ENCODE measurements at places on chromosomes 4 and X. TPM values are rescaled to one million over a fixed set of nuclear protein-coding genes. Genes with fewer than 3 reads are reported as not detected.

GCNA gene
- 3.0 TPM for total RNA-seq

GIMD1 gene
- not detected for total RNA-seq

DNA sequence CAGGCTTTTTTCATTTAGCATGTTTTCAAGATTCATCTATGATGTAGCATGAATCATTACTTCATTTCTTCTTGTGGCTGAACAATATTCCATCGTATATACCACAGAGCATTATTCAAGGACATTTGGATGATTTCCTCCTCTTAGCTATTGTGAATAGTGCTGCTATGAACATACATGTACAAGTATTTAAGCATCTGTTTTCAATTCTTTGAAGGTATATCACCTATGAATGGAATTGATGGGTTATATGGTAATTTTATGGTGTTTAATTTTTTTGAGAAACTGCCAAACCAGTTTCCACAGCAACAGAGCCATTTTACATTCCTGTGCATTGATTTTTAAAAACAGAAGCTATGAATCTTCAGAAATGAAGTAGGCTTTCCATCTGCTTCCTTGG lies 36.1 kb upstream of the WDR19 start:
- no peak for DNase-seq

GRCh38 chr4:140234697-140235060 lies 80.7 kb upstream of the MAML3 start:
- DNase-seq, result no peak

DNA sequence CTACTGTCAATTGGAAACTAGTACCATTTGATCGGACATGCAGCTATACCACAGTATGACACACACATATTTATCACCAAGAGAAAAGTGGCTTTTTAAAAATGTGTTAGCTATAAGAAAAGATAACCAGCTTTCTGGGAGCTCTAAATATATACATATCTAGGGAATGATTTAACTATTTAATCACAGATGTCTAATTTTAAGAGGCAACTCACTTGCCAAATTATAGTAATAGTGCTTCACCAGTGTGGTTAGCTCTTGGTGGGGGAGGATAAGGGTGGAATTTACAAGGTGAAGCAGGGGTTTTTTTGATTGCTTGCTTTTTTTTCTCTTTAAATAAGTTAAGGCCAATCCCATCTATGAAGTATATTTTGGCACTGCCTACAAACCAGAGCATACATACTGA lies 547.7 kb upstream of the DIPK2B start:
- no peak for DNase-seq

DNA sequence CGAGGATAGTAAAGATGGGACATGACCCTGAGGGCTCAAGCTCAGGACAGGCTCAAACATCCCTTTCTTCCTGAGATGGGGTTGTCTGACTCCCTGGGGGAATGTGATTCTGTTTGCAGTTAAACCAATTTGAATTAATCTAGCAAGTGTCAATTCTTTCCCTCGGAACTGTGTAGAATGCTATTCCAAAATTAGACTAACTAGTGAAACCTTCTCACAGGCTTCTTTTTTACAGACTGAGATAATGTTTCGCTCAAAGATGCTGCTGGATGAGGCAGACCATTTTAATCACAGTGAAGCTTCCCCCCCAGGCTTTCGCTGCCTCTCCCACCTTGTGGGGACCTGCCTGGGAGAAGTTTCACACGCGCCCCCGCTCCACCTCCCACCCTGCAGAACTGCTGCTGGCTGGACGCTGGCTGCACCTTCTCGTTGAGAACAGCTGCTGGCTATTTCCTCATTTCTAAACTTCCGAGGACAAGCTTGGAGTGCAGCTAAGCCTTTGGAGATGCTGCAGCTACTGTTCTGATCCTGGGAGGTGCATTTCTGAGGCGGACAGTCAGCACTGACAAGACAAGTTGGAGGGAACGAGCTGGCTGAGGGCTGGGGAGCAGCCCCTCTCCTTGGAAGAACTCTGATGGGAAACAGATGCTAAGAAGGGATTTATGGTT lies 297.8 kb downstream of the RAPGEF2 start:
- DNase-seq, result peak; percentile 75

GRCh38 chr4:132333724-132334047 lies 815.4 kb upstream of the PCDH10 start:
- DNase-seq, result no peak

GRCh38 chr4:147707892-147708672 lies 23.8 kb upstream of the ARHGAP10 start:
- DNase-seq, result no peak

GRCh38 chr4:11480683-11481082 lies 52.0 kb upstream of the HS3ST1 start:
- no peak for DNase-seq

RNF150 gene
- 34.5 TPM for total RNA-seq

GRCh38 chr4:10055871-10056270 lies 34.6 kb upstream of the SLC2A9 start:
- DNase-seq, result no peak

CT47B1 gene
- not detected for total RNA-seq

DNA sequence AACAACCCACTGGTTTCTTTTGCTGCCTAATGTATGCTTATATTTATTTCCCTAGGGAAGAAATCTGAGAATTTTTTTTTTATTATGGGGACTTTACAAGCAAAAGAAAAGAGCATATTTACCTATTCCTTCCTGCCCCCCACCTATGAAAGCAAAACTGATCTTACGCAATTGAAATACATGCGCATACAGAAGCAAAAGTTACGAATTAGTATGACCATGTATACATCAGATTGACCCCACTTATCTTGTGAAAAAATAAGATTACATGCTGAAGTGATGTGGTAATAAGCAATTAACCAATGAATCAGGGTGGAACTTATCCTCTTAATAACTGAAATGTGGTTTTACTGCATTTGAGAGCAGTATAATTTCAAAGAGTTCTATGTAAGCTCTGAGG lies 151.0 kb downstream of the TENM3 start:
- DNase-seq, result no peak

DNA sequence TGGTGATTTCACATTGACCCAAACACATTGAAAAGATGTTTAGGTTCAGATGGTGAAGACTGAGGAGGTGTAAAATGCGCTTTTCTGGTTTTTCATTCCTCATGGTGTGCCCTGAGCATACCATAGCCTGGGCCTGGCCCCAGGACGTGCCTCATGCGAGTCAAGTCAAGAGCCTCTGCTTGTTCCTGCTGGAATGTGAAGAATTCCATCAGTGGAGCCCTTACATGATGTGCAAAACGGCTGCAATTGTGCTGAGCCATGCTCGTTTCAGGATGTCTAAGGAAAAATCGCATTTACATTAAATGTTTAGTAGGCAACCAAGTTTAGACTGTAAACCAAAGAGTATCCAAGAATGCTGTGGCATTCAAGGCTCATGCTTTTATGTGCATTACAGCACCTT lies 34.9 kb downstream of the GYG2 start:
- no peak for DNase-seq

PDE5A gene
- total RNA-seq, result 17.9 TPM

L1CAM gene
- total RNA-seq, result 98.1 TPM

- no peak for DNase-seq
Measured at GRCh38 chr4:102694791-102695190, 66.0 kb downstream of the MANBA start.

- DNase-seq, result no peak
Measured at GRCh38 chr4:86117705-86118302, 242.0 kb downstream of the MAPK10 start.

- no peak for DNase-seq
Measured at GRCh38 chr4:46372878-46373277, 17.1 kb downstream of the GABRA2 start.

DNA sequence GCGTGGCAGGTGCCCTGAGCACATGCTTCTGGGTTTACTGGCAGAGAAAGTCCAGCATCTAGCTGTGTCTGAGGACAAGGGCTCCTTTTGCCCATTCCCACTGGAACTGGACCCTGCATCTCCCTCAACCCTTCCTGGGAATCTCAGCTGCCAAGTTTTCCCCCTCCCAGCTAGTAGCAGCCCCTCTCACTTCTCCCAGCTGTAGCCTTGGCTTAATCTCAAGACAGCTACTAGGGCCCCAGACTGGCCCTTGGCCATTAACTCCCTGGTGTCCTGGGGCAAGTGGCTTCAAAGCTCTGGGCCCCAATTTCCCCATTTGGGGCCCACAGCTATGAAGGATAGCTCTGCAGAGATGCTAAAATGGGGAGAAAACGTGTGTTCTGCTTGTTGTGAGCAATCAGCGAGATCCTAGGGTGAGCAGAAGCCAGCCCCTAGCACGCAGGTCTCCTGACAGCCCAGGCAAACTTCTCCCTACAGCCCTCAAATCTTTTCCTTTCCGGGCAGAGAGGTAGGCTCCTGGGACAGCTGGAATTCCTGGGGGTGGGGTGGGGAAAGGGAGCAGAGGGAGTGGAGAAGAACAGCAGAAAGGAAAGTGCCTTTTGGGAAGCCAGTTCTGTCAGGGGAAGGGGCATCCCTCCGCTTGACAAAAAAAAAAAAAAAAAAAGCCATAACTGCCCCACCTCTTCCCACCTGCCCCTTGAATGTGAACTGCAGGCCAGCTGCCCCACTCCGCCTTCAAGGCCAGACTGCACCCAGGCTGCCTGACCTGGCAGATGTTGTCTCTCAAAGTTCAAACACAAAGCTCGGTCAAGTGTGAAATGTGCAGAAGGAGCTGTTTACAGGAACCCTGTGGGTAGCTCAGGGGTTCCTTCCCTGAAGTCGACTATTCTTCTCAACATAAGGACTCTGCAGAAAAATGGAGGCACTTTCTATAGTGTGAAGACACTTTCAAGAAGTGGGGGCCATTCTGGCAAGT lies 16.6 kb downstream of the FGD1 start:
- DNase-seq, result no peak

GRCh38 chr4:86034616-86035015 lies 325.2 kb downstream of the MAPK10 start:
- DNase-seq, result no peak

DNA sequence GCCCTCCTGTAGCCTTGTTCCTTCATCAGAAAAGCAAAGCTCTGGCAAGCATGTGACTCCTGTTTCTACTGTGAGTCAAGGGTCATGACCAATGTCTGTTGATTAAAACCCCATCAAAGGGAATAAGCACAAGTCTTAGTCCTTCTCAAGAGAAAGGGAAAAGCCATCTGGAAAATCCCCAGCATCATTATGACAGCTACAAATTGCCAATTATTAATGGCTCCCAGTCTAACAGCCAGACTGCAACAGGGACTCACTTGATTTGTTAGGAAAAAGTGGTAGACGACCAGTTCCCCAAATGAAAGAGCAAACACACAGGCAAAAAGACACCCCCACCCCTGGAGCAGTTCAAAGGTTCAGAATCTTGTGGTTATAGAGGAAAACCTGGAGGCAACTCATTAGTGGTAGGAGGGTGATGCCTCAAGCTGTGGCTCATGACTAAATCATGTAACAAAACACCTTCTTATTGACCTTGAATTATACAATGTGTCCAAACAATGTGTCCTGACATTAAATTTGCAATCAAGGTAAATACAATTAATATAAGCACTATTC lies 315.7 kb downstream of the HNRNPD start:
- DNase-seq, result no peak

GRCh38 chr4:8754634-8755589 lies 116.7 kb downstream of the HMX1 start:
- DNase-seq, result no peak

GRCh38 chr4:84498203-84498934 lies 723 bp downstream of the NKX6-1 start:
- no peak for DNase-seq

DNA sequence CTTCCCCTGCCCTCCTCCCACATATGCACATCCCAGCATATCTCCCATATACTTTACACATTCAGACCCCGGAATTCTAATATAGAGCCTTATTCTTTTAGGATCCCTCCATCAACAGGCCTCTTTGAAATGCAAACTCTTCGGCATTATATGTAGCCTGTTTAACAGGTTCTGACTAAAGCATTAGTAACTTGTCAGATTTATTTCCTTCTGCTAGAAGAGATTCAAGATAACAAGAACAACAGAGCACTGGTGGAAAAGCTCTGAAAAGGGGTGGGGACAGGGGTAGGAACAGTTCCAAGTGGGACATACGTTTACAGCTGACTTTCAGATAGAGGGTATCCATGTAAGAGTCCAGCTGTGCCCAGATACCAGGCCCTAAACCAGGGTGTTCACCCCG lies 31.7 kb upstream of the PRPS1 start:
- no peak for DNase-seq

PAGE4 gene
- total RNA-seq, result not detected

RPS6KA3 gene
- total RNA-seq, result 35.7 TPM

PLP1 gene
- total RNA-seq, result 9.4 TPM

DNA sequence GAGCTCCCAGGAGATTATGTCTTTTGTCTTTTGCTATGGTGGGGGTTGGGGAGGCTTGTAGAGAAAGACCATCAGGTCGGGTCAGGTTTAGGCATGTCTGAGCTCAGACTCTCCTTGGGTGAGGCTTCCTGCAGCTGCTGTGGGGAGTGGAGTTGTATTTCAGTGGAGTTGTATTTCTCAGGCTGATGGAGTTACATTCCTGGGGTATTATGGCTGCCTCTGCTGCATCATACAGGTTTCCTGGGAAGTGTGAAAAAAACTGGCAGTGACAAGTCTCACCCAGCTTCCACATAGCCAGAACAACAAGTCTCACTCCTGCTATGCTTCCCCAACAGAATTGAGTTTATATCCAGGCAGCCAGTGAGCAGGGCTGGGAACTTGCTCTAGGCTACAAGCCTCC lies 119.3 kb downstream of the VSIG4 start:
- no peak for DNase-seq

- DNase-seq, result no peak
Measured at GRCh38 chr4:47519239-47519883, 34.3 kb downstream of the ATP10D start.

GRCh38 chrX:102739657-102740056 lies 19.1 kb downstream of the GPRASP3 start:
- DNase-seq, result no peak

DNA sequence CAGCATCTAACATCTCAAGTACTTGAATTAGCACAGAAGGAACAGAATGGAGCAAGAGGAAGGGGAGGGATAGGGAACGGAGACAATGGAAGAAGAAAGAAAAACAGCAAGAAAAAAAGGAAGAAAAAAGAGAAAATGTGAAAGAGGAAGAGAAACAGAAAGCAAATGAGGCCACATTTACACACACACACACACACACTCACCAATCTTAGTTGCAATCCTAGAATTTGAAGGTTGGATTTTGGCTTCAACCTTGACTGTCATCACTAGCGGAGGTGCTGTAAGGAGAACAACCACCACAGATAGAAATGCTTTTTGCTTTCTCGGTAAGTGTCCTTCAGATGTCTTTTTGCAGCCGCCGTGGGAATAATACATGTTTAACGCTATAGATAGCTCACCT lies 327.1 kb upstream of the NWD2 start:
- DNase-seq, result no peak

CLDN22 gene
- not detected for total RNA-seq
